ENCODE measurements at places on chromosomes 13 and 19.

DNA sequence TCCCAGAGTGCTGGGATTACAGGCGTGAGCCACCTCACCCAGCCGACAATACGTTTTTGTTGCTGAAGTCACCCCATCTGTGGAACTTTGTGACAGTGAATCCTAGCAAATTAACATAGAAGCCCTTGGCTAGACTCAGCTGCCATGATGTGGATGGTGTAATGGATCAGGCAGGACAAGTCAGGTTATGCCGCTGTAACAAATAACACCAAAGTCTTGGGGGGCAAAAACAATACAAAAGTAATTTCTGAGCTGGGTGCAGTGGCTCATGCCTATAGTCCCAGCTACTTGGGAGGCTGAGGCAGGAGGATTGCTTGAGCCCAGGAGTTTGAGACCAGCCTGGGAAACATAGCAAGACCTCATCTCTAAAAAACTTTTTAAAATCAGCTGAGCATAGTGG is 29.3 kb downstream of the PNPLA6 start:
- DNase-seq = no peak

DNA sequence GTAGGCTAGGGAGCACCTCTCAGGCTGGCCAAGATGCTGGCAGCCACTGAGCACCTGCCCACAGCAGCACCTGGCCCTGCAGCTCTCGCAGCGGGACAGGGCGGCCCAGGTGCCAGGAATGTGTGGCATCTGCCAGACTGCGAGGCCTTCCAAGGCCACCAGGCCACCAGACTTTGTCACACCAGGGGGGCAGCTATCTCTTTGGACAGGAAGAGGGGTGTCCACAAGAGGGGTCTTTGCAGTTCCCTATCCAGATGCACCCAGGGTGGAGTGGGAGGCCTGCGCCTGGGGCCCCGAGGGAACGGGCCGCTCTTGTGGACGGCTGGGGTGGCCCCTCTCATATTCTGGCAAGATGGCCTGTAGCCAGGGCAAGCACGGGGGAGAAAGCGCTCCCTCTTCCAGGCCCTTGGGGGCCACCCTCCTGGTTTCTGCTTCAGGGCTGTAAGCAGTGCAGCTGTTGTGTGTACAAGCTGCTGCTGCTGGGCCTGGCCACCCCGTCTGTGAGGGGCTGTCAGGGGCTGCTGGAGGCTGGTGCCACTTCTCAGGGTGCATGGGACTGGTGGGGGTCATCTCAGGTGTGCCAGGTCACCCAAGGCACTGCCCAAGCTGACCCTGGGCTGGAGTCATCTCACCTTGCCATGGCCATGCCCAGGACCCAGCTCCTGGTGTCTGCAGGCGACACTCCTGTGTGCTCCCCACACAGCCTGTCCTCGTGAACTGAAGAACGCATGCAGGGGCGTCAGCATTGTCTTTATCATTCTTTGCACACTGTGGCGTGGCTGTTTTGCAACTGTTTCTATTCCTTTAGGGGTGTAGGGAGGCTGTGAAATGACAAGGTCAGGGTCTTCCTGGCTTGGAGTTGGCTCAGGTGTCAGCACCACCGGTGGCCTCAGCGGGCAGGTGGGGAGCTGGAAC is 1.8 kb downstream of the TEX29 start:
- DNase-seq = no peak

DNA sequence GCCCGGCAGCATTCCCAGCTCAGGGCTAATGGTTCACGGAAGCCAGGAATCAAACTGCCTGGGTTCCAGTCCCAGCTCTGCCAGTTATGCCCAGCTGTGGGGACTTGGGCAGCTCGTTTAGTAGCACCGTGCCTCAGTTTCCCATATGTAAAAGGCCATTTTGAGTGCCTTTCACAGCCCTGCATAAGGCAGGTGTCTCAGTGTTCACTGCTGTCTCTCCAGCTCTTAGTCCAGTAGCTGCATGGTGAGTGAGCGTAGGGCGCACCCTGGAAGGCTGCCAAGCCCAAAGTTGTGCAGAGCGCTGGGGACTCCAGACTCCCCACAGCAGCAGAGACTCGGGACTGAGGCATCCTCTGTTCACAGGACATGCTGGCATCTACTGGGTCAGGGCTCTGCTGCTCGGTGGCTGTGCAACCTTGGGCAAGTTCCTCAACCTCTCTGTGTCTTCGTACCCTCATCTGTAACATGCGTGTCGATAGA is 5.5 kb downstream of the RPL28 start:
- DNase-seq = peak; percentile 77

DNA sequence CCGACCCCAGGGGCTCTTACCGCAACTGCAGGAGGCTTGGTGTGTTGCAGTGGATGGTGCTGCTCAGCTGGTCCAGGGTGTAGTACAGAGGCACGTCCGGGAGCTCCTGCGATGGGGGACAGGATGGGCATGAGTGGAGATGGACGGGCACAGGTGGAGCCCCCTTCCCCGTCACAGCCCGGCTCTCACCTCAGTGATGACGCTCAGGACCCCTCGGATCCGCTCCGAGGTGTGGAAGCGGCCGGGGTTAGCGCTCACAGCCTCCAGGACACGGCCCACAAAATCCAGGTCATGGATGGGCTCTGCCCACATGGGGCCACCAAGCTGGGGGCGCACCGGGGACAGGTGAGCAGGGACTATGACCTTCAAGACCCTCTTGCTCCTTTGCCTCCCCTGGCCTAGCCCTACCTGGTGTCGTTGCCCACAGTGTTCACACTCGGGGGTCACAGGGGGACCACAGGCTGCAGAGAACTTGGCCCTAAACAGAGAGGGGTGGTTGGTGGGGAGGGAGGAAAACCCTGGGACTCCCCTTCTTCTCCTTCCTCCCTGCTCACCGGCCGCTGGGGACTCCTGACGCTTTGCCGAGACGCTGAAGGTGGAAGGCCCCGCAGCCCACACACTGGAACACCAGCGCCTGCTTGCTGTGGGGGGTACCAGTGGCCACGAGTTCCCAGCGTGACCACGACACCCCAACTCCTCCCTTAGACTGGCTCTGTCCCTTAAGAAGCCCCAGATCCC is 6.9 kb upstream of the LYL1 start:
- DNase-seq = peak; percentile 52

DNA sequence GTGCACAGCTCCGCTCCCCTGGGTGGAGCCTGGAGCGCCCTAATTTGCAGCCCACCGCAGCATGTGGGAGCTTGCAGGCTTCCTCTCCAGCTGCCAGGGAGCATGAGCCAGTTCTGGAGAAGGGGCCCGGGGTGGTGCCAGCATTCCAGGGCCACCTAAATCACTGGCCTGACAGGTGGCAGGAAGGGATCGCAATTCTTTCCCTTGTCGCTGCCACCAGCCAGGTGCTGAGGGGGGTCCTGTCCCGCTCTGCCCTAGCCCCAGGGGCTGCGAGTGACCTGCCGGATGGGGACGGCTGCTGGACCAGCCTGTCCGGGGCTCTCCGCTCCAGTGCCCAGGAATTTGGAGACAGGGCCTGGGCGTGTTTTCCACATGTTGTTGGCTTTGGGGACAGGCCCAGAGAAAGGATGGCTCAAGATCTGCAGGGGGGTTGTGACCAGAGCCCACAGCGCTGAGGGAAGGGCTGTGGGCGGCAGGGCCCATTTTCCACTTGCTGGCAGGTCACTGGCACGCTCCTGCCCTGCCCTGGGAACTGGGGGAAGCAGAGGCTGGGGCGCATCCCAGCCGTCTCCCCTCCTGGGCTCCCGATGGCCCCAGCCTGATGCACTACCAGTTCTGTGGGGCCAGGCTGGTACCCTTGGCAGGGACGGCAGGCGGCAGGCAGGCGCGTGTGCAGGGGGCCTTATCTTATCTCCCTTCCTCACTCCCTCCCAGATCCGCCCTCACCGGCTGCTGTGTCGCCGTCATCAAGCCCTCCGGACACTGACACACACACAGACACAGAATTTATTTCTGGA is 9.5 kb downstream of the NDUFA11 start:
- DNase-seq = peak; percentile 81

DNA sequence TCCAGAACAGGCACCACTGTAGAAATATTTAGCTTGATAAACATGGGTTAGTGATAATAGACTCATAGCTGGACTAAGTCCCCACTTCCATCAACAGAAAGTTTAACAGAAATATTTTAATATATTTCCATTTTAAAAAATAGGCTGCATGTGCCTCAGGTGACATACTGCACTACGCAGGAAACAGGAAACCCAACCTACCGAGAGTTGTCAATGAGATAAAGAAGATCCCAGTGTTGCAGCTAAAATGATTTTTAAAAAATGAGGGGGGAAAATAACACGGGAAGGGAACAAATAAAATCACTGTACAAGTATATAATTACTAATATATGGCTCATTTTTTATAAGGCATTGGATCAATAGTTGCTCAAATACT is 154.8 kb downstream of the TBC1D4 start:
- no peak for DNase-seq

GRCh38 chr19:47573071-47574026 is at the start of gene ZNF541:
Gene ZNF541 (minus strand): TSS chr19:47573148. CDS start chr19:47555856, 17,292 bp downstream.
- peak; percentile 97 for DNase-seq

All from osteoblast (primary cell).